NCI-H460 (cell line): ENCODE measurements at places on chromosomes 16 and 17.

GRCh38 chr17:64385187-64386083 is 5.2 kb downstream of the PECAM1 start:
- DNase-seq: no peak

- DNase-seq: no peak
Observed at GRCh38 chr16:48323783-48324775, 61.1 kb downstream of the SIAH1 start.

GRCh38 chr17:78842881-78843565 is 2.4 kb upstream of the USP36 start:
- peak; percentile 47 for DNase-seq

GRCh38 chr17:48722201-48722907 is at the start of gene PRAC1:
TSS of gene PRAC1 (minus strand) at chr17:48722518. CDS start at chr17:48722392, 126 bp downstream.
- no peak for DNase-seq

- no peak for DNase-seq
Observed at GRCh38 chr16:79918916-79919315, 318.4 kb upstream of the MAF start.

GRCh38 chr17:45347444-45347843 is 30.6 kb upstream of the MAP3K14 start:
- DNase-seq: no peak

DNA sequence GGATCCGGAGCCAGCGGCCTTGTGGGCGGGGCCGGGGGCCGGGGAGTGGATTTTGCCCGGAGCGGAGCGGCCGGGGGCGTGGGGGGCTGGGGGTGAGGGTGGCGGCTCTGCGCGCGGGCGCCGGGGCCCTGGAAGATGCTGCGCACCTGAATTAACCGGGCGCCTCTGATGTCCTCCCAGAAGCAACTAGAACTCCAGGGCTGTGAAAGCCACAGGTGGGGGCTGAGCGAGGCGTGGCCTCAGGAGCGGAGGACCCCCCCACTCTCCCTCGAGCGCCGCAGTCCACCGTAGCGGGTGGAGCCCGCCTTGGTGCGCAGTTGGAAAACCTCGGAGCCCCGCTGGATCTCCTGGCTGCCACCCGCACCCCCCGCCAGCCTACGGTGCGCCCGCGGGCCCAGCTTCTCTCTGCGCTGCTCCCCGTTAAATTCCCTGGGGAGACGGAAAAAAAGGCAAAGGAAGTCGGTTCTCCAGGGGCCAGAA is 549 bp downstream of the SLC26A11 start:
- DNase-seq: no peak

GRCh38 chr17:16652252-16652651 is 1.4 kb downstream of the ZNF624 start:
- DNase-seq: no peak
